ENCODE measurements at places on chromosomes 2 and 18.
A peak's percentile ranks its signal among the peaks of the same experiment; 100 is the strongest.

- H3K27ac ChIP-seq = no peak within 1 kb of the TSS
- no peak for DNase-seq
- H3K27me3 ChIP-seq = peaks cover 88% of the 10 kb centered on the region
- no peak within 1 kb of the TSS for H3K4me3 ChIP-seq
- H3K36me3 ChIP-seq = no peaks in the 10 kb centered on the region
- H3K4me1 ChIP-seq = peaks cover 20% of the 10 kb centered on the region
Measured at GRCh38 chr2:176128982-176129796, at the start of gene HOXD8. TSS of gene HOXD8 (plus strand) at chr2:176129705. CDS start at chr2:176130367, 662 bp downstream.

DNA sequence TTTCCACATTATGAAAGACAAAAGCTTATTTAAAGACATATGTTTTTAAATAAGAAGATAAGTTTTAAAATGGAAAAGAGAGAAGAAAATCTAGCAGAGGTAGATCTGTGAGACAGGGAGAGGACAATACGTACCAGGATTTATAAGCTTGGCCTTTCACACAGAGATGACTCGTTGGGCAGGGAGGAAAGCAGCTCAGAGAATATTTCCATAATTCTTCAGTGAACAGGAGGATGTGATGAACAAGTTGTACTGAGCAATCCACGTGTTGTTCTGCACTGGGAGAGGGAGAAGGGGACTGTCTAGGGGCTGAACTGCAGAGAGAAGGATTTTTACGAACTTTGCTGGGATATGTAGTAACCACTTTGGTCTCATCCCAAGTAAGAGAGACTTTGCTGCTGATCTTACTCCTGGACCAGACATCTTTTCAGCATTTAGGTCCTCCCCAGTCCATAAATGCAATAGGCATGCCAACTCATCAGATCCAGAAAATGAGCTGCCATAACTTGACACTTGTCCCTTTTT, 162.5 kb upstream of the SETBP1 start:
- no peak overlapping the region for H3K4me3 ChIP-seq
- no peak for DNase-seq
- H3K27ac ChIP-seq = no peak overlapping the region

GRCh38 chr18:58263055-58263957, 219.3 kb downstream of the NEDD4L start:
- no peak overlapping the region for H3K27ac ChIP-seq
- no peaks in the 10 kb centered on the region for H3K36me3 ChIP-seq
- no peak for DNase-seq
- no peaks in the 10 kb centered on the region for H3K4me1 ChIP-seq
- no peak overlapping the region for H3K4me3 ChIP-seq

DNA sequence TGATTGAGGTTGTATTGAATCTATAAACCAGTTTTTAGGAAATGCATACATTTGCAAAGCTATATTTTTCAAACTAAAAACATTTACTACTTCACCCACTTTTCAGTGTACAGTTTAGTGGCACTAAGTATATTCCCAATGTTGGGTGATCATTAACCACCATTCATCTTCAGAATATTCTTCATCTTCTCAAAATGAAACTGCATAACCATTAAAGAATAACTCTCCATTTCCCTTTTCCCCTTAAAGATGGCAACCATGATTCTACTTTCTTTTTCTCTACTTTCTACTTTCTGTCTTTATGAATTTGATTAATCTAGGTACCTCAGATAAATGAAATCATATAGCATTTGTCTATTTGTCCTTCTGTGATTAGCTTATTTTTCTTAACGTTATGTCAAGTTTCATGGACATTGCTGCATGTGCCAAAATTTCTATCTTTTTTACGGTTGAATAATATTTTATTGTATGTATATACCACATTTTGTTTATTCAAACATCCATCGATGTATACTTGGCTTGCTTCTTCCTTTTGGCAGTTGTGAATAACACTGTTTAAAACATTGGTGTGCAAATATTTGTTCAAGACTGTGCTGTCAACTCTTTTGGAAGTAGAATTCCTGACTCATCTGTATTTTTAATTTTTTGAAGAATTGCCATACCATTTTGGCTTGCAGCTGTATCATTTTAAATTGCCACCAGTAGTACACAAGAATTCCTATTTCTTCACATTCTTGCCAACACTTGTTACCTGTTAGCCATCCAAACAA, 104.9 kb downstream of the RPRM start:
- no peaks in the 10 kb centered on the region for H3K36me3 ChIP-seq
- no peaks in the 10 kb centered on the region for H3K4me1 ChIP-seq
- no peak overlapping the region for H3K27ac ChIP-seq
- no peak overlapping the region for H3K4me3 ChIP-seq
- no peaks in the 10 kb centered on the region for H3K27me3 ChIP-seq
- no peak for DNase-seq

DNA sequence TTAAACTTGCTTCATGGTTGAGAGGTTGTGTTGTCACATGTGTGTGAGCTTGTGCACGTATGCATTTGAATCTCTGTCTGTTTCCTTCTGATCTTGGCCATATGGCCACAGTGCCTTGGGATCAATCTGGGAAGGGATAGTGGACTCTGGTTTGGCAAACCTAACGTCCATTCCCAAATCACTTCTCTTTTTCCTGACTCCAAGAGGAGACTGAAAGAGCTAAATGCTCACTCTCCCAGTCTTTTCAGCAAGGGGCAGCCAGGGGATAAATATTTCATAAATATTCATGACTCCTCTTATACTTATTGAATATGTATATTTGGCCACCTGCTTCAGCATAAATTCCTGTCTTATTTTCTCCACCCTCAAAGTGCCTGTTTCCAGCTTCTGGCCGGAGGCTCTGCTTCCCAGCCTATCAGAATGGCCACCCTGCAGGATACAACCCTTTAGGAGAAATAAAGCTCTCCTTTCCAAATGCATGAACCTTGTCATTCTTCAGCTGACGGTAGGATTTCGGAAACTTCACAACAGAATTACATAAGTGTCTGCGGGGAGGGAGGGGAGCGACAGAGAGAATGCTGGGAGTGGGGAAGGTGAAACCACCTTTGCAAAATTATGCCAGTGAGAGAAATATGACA, 112.2 kb upstream of the COPS8 start:
- peaks cover 28% of the 10 kb centered on the region for H3K4me1 ChIP-seq
- no peak for DNase-seq
- H3K36me3 ChIP-seq = no peaks in the 10 kb centered on the region
- no peaks in the 10 kb centered on the region for H3K27me3 ChIP-seq

DNA sequence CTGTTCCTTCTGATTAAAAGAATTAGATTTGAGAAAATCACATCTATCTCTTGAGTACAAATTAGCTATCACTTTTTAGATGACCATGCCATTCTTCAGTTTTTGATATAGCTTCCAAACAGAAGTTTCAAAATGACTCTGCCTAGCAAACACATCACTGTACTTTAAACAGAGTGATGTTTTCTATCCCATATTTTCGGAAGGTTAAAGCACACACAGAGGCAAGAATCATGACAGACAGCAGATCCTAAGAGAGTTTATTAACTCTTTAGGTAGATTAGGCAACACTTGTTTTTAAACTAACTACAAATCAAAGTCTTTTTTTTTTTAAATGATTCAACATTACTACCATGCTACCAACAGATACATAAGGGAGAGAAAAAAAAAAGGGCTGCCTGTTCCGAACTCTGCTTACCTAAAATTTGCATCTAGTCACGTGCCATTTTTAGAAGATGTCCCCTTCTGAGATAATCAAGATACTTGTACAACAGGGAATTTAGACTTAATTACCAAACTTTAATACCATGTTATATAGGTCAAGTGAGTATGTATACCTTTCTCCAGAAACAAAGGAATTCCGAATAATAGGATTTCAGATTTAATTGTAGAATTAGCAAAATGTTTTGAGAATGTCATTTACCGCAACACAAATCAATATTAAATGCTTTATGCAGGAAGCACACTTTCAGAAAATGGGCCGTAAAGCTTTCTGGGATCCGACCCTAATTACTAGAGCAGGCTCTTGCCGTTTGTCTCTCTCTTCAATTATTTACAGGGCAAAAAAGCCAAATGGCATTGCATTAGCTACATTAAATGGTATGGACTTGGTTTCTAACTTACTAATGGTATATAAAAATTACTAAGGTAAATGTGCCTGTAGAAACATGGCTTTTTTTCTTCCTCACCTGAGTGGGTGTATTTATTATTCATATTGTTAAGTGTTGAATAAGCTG, 2.6 kb downstream of the RBMS1 start:
- no peak overlapping the region for H3K27ac ChIP-seq
- peaks cover 32% of the 10 kb centered on the region for H3K4me1 ChIP-seq
- H3K27me3 ChIP-seq = no peaks in the 10 kb centered on the region
- no peak for DNase-seq
- H3K4me3 ChIP-seq = peak overlapping the region; percentile 49
- H3K36me3 ChIP-seq = no peaks in the 10 kb centered on the region

DNA sequence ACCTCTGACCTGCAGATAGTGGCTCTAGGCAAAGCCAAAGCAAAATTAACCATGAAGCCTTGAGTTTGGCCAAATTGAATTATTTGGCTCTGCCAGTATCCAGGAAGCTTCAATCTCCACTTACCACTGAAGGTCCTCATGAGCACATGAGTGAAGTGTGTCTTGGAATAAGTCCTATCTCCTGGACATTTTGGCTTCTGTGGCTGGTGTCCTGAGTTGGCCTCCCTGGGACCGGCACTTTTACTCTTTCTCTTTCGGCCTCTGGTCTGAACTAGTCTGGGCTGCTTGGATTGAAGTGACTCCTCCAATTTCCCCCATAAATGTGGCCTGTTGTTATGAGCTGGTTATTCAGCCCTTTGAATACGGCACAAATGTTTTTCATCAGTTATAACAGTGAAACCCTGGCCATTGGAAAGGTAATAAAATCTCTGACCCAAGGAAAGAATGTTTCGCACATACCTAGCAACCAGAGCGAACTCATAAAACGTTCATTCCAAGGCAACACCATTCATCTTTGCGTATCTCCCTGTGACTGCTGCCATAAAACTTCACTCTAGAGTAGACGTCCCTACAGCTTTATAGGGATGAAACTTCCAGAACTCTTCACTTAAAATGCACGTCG, 216.4 kb downstream of the LPIN1 start:
- no peaks in the 10 kb centered on the region for H3K36me3 ChIP-seq
- no peaks in the 10 kb centered on the region for H3K27me3 ChIP-seq
- no peaks in the 10 kb centered on the region for H3K4me1 ChIP-seq
- H3K27ac ChIP-seq = no peak overlapping the region
- DNase-seq = no peak
- no peak overlapping the region for H3K4me3 ChIP-seq

GRCh38 chr2:136254681-136255080, 136.7 kb upstream of the CXCR4 start:
- no peak overlapping the region for H3K27ac ChIP-seq
- no peaks in the 10 kb centered on the region for H3K27me3 ChIP-seq
- peaks cover 10% of the 10 kb centered on the region for H3K4me1 ChIP-seq
- DNase-seq = no peak
- no peak overlapping the region for H3K4me3 ChIP-seq

- no peaks in the 10 kb centered on the region for H3K27me3 ChIP-seq
- no peak overlapping the region for H3K4me3 ChIP-seq
- no peak for DNase-seq
- H3K36me3 ChIP-seq = no peaks in the 10 kb centered on the region
- H3K27ac ChIP-seq = no peak overlapping the region
- no peaks in the 10 kb centered on the region for H3K4me1 ChIP-seq
Measured at GRCh38 chr2:127124426-127124825, 17.5 kb upstream of the BIN1 start.

DNA sequence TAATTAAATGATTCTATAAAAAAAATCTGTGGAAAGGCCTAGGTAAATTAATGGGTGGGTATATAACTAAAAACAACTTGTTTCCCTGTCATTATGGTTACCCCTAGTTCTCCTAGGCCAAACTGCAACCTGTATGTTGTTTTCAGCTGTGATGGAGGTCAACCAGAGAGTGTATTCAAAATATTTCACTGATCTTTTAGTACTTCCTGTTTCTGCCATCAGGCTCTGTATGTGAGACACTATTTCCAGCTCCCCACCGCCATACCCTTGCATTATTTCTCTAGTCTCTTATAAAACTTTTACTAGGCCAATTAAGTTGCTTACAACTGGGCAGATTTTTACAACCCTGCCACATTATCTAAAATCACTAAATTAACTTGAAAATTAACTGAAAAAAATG, 21.0 kb upstream of the CDKL4 start:
- H3K27me3 ChIP-seq = no peaks in the 10 kb centered on the region
- no peak overlapping the region for H3K27ac ChIP-seq
- peaks cover 24% of the 10 kb centered on the region for H3K4me1 ChIP-seq
- H3K4me3 ChIP-seq = no peak overlapping the region
- DNase-seq = no peak

DNA sequence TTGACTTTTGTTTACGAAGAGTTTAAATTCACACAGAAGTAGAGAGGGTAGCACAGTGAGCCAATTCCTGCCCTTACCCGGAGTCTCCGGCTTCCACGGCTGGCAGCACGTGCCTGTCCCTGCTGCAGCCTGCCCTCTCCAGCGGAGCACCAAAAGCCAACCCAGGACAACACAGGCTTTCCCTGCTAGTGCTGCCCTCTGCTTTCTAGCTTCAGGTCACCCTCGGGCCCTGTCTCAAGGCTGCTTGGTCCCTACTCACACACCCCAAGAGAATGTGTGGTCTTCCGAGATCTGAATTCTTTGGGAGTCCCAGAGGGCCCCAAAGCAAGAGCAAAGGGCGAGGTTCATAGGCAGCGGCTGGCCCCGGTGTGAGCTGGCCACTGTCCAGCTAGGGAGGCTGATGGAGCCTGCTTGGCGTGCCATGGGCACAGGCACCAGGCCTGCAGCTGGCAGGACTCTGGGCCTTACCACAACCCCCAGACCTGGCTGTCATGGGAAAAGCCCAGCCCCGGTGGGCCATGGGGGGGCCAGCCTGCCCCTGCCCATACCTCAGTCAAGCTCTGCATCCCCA, 7.0 kb upstream of the HS6ST1 start:
- H3K36me3 ChIP-seq = no peaks in the 10 kb centered on the region

DNA sequence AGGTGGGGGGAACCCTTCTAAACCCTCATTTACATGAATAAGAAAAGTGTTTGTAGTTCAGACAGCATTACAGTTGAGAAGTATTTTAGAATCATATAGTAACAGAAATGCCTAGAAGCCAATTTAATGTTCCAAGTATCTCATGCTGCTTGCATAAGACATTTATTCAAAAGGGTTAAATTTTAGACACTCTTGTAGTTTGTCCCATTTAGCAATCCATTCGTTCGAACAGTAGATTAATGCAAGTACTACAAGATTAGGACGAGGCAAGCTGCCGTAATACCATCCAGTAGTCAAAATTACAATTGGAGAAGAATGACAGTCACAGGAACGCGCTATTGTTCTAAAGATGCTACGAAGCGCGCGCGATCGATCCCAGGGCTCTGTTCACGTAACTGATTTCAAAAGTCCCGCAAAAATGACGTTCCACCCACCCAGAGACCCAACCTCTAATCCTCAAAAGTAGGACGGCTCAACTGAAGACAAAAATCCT, 1.2 kb downstream of the TMEM237 start:
- no peaks in the 10 kb centered on the region for H3K27me3 ChIP-seq
- DNase-seq = no peak
- peak overlapping the region; percentile 97 for H3K27ac ChIP-seq
- H3K36me3 ChIP-seq = no peaks in the 10 kb centered on the region

GRCh38 chr18:11505993-11506392, 103.4 kb upstream of the SLC35G4 start:
- DNase-seq = no peak
- H3K27ac ChIP-seq = no peak overlapping the region
- H3K27me3 ChIP-seq = no peaks in the 10 kb centered on the region
